T47D (cell line): ENCODE measurements at places on chromosomes 11 and 22.

GRCh38 chr22:42010778-42011177 lies 12.2 kb downstream of the WBP2NL start:
- DNase-seq = no peak

- no peak for DNase-seq
Observed at GRCh38 chr11:111797145-111797581, 31.0 kb upstream of the PPP2R1B start.

DNA sequence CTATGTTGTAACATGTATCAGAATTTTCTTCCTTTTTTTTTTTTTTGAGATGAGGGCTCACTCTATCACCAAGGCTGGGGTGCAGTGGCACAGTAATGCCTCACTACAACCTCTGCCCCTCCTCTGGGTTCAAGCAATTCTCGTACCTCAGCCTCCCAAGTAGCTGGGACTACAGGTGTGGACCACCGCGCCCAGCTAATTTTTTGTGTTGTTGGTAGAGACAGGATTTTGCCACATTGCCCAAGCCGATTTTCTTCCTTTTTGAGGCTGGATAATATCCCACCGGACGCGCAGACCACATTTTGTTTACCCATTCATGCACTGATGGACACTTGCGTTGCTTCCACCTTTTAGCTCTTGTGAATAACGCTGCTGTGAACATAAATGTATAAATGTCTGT lies 97.0 kb downstream of the BRD1 start:
- DNase-seq = no peak

GRCh38 chr11:34748036-34748435 lies 127.1 kb downstream of the EHF start:
- no peak for DNase-seq

GRCh38 chr22:28714043-28714628 lies 27.5 kb downstream of the CHEK2 start:
- DNase-seq = no peak

DNA sequence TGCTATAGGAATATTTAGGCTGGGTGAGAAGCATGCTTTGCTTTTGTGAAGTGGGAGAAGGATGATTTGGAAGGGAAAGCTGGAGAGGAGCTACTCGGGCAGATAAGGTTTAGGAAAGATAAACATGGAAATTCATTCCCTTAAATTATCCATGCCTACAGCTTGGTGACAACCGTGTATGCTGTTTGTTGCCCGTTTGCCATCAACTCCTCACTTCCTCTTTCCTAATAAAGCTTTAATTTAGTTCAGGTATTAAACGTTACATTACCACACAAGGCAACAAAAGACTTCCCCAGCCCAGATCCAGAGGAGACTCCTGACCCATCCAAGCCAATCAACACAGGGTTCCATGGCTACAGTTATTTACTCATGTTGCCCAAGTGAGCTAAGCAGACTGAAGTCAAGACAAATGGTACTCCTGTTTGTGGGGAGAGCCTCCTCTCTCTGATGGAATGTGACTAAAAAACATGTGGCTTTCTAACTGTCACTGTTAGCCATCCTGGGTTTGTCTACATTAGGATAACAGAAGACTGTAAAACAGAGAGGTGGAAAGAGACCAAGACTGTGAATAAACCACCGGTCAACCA lies 101.7 kb upstream of the GRAMD1B start:
- DNase-seq = no peak

DNA sequence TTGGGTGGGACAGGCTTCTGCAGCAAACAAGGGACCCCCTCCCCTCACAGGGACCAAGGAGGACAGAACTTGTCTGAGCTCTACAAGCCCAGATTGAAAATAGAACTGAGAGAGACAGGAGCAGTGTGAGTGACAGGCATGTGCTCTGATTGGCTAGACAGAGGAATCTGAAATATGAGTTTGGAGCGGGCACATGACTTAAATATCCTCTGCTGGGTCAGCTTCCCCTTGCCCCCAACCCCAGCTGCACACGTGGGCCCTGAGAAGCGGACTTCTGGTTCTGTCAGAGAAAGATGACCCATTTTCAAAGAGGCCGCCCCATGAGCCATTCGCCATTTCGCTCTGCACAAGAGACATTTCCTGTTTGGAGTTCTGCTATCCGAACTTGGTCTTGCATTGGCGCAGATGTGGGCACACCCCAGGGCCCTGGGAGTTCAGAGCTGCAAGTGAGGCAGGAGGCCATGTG lies 5.3 kb downstream of the TUBA8 start:
- DNase-seq = no peak

- DNase-seq = no peak
Observed at GRCh38 chr11:2853997-2854560, 31.5 kb downstream of the CDKN1C start.

DNA sequence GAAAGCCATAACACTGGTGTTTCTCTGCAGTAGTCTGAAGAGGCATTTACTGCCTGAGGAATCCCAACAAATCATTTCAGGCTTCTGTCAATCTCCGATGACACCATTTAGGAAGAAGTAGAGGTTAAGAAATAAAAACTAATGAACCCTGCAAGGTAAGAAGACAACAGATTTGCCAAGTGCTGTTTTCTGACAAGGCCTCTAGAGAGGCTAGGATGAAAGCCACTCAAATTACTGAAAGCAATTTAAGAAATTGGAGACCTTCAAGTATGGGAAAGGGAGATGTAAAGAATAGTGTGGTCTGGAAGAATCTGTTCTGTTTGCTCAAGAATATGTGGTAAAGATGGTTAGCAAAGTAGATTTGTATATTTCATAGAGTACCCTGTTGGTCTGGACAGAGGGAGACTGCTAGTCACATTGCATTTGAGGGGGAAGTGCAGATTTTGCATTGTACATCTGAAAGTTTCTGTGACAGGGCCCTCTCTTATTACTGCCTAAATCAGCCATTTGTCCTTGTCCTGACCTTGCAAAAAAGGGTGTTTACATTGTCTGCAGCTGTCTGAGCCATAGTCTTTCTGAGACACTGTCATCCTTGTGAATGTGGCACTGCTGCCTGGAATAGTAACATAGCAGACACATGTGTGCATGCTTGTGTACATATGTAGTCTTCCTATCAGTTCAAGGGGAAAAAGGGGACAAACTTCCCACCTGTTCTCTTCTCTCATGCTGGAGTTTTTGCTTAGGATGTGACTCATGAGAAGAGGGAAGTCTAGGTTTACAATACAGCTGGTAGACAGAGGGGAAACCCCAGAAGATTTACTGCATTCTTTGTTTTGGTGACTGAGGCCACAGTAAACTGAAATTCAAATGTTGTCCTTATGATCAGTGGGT lies 640.2 kb upstream of the KIRREL3 start:
- no peak for DNase-seq
